ENCODE measurements at places on chromosomes 4 and X.

- DNase-seq: no peak
Measured at GRCh38 chr4:91298156-91298700, 1005.5 kb upstream of the GRID2 start.

DNA sequence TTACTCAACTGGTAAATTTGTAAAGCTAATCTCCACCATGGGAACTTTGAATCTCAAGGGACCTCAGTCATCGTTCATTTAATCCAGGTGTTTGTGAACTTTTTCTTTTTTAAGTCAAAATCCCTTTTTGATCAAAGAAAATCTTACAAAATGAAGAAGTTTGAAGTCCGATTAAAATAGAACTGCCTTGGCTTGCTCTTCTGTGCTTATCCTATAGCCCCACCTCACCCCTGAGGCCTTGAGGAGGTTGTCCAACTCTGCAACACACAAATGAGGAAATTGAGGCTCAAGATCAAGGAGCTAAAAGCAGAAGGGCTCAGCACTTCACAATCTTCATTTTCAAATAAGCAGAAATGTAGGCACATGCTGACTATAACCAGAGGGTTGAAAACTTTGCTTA lies 240.3 kb upstream of the SFRP2 start:
- DNase-seq: no peak

GRCh38 chr4:134544303-134544770 lies 342.7 kb upstream of the PABPC4L start:
- DNase-seq: no peak

DNA sequence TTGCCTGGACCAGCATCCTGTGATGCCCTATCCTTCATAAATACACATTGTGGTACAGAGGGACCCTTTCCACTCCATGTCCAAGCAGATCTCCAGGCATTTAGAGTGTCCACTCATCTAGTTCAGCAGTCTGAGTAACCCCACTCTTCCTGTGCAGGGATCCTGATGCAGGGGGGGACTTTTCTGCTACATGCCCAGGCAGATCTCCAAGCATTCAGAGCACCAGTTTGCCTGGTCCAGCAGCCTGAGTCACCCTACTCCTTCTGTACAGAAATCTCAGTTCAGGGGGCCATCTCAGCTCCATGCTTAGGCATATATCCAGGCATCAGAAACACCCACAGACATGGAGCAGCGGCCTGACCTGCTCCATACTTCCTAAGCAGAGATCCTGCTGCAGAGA lies 1089.8 kb downstream of the FAT4 start:
- no peak for DNase-seq

- DNase-seq: no peak
Measured at GRCh38 chr4:105050896-105051295, 95.8 kb upstream of the TET2 start.

- no peak for DNase-seq
Measured at GRCh38 chr4:37023504-37023903, 221.0 kb upstream of the NWD2 start.

- DNase-seq: no peak
Measured at GRCh38 chr4:162457071-162457865, 293.5 kb upstream of the FSTL5 start.

DNA sequence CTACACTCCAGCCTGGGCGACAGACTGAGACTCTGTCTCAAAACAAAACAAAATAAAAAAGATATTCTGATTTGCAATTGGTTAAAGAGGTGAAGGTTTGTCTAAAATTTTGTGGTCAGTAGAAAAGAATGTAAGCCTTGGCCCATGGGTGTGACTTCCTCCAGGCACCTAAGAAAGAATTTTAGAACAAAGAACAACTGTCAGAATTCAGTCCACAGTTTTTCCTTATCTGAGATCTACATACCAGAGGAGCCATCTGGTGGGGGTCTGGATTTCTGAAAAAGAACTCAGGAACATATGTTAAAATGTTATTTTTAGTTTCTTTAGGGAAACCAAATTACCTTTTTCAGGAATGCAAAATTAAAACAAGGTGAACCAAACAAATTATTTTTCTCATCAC lies 434.1 kb downstream of the ANKRD50 start:
- DNase-seq: no peak

- DNase-seq: no peak
Measured at GRCh38 chr4:31687717-31688342, 967.7 kb downstream of the PCDH7 start.

DNA sequence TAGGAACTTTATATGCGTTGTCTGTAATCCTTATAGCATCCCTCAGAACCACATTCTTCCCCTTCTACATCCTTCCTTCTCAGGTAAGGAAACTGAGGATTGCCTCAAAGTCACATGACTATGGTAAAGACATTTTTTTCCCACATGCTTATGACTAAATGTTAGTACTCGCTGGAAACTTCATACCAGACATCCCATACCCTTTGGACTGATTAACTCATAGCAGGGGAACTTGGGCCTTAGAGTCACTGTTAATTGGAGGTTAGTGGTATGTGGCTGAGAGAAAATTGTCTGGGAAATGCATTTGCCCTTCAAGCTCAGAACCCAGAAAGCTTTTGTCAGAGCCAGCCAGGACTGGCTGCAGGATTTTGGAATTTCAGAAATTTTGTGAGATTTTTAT lies 155.0 kb downstream of the RELL1 start:
- no peak for DNase-seq

All from pancreas (tissue), 10 donors.